ENCODE measurements at places on chromosomes 2 and 18.

DNA sequence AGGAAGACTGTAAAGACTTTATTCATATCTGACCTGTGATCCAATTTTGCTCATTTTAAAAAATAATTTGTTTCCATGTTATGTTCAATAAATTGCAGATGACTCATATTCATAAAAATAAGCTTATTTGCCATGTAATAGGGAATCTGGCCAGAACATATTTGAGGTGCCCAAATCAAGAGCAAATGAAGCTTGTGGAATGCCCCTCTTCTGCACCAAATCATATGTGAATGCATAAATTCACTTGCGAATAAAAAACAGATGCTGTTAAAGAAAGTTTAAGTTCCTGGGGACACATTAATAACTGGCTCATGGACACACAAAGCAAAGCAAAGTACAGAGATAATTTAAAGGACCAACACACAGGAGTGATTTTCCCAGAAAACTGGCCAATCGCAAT lies 279.0 kb upstream of the CDH2 start:
- no peak overlapping the region for H3K4me3 ChIP-seq
- H3K27me3 ChIP-seq: no peaks in the 10 kb centered on the region
- DNase-seq: no peak
- H3K27ac ChIP-seq: no peak overlapping the region
- no peaks in the 10 kb centered on the region for H3K4me1 ChIP-seq
- H3K36me3 ChIP-seq: no peaks in the 10 kb centered on the region

GRCh38 chr2:207792244-207792785 lies 22.6 kb upstream of the FZD5 start:
- DNase-seq: no peak
- no peak overlapping the region for H3K4me3 ChIP-seq
- no peaks in the 10 kb centered on the region for H3K36me3 ChIP-seq

GRCh38 chr18:79780547-79780946 lies 17.2 kb upstream of the KCNG2 start:
- no peak overlapping the region for H3K4me3 ChIP-seq

GRCh38 chr2:110146183-110146944 lies 30.7 kb upstream of the MALL start:
- H3K27me3 ChIP-seq: no peaks in the 10 kb centered on the region
- no peak overlapping the region for H3K4me3 ChIP-seq
- no peak overlapping the region for H3K27ac ChIP-seq
- peaks cover 5% of the 10 kb centered on the region for H3K36me3 ChIP-seq

GRCh38 chr2:207960090-207960489 lies 65.2 kb downstream of the PLEKHM3 start:
- peaks cover 25% of the 10 kb centered on the region for H3K36me3 ChIP-seq
- H3K27me3 ChIP-seq: no peaks in the 10 kb centered on the region
- no peak for DNase-seq
- no peak overlapping the region for H3K4me3 ChIP-seq

- no peak overlapping the region for H3K4me3 ChIP-seq
- H3K4me1 ChIP-seq: no peaks in the 10 kb centered on the region
- peaks cover 3% of the 10 kb centered on the region for H3K27me3 ChIP-seq
- H3K27ac ChIP-seq: no peak overlapping the region
These were observed 74.6 kb upstream of the RNF152 start for GRCh38 chr18:61967252-61967891.

Measured in memory B cell (primary cell).